Epithelial cell of proximal tubule (primary cell): ENCODE measurements at places on chromosomes 1 and 21. TPM values are rescaled to one million over a fixed set of nuclear protein-coding genes. Genes with fewer than 3 reads are reported as not detected.

ELK4 gene
- 12.0 and 12.8 TPM in 2 replicates for total RNA-seq

ACTL8 gene
- total RNA-seq: not detected in 2 replicates

ZMYND12 gene
- 0.22 and 0.35 TPM in 2 replicates for total RNA-seq

GRCh38 chr1:240004086-240004749 lies 87.5 kb upstream of the FMN2 start:
- DNase-seq: no peak

DNA sequence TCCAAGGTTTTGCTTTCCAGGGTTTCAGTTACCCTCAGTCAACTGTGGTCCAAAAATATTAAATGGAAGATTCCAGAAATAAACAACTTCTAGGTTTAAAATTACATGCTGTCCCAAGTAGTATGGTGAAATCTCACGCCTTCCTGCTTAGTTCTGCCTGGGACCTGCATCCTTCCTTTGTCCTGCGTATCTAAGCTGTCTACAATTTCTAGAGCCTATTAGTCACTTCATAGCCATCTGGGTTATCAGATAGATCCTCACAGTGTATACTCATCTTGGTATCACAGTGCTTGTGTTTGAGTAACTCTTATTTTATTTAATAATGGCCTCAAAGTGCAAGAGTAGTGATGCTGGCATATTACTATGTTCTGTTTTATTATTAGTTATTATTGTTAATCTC lies 157.7 kb downstream of the ROR1 start:
- no peak for DNase-seq

- DNase-seq: no peak
Observed at GRCh38 chr1:58739856-58740466, 40.1 kb upstream of the MYSM1 start.

DNA sequence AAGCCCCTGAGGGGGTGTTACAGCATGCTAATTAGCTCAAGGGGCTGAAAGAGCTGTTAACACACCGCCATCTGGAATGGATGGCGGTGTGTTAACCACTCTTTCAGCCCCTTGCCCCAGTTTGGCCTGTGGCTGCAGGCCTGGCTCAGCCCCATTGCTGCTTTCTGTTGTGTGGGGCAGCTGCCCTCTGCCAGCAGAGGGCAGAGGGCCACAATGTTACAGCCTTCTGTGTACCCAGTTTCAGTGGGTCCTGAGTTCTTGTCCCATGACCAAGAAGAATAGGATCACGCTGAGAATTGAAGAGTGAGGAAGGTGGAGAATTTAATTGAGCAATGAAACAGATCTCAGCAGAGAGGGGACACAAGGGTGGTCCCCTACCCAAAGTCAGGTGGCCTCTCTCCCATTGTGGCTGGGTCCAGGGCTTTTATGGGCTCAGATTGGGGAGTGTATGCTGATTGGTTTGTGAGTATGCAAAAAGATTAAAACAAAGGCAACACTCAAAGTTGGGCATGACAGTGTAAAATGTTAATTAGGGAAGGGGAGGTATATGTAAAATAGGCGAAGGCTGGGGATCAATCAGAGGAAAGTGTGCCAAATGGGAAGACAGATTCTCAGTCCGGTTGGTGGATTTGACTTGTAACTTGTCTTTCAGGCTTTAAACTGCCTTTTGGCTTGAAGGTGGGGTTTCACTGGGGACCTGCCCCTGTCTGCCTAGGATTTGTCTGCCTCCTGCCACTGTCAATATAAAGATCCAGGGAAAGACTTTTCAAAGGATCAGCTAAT lies 142.2 kb downstream of the RABGAP1L start:
- DNase-seq: no peak

DNA sequence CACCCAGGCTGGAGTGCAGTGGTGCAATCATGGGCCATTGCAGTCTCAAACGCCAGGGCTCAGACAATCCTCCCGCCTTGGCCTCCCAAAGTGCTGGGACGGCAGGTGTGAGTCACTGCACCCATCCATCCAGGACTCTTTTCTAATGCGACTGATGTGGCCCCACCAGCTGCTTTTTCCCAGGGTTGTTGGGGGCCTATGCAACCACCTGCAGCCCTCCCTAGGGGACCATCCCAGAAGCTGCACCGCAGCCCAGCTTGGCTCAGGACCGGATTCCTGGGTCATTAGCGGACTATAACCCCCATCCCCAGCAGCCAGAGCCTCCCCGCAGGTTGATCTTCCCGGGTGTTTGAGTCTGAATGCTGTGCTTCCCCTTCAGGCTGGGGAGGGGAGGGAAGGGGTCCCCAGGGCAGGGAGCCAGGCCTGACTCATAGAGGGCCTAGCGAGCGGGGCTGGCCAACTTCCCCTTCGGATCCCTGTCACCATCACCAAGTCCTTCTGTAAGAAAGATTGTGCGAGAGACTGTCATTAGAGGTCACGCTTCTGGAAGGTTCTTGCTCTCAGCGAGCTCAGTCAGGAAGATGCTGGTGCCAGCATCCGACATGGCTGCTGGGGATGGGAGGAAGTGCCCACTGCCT lies 108.7 kb upstream of the ACTRT2 start:
- no peak for DNase-seq
